Lower lobe of right lung (tissue), 2 donors: ENCODE measurements at places on chromosomes 5 and 9. TPM values are rescaled to one million over a fixed set of nuclear protein-coding genes. Genes with fewer than 3 reads are reported as not detected.

DNA sequence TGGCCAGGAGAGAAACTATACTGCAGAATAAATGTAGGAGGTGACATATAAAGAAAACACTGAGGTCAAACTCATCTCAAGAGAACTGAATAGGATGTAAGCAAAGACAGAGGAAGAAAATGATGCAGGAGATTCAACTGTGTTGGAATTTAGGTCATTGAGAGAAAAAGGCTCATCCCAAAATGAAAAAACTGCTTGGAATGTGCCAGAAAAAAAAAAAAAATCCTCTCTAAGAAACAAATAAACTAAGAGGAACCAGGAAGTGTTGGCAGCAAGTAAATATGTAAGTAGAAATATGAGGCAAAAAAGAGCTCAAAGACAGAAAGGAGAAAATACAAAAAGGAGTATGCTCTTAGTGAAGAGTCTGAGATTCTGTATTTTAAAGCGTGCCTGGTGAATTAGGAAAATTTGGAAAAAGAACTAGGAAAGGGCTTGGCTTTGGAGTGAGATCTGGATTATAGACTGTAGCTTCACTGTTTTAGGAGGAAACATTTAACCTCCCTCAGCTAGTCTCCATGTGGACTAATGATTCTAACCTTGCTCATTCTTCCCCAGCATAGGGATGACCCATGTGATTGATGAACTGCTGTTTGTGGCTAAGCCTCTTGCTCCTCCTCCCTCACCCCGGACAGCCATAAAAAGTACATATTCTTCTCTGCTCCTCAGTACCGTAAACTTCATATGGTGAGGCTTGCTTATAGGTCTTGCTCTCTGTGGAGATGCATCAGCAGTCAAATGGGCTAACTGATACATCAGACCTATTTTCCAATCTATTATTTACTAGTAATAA is 185.6 kb upstream of the POU5F2 start:
- H3K36me3 ChIP-seq, result no peaks in the 10 kb centered on the region
- H3K27me3 ChIP-seq, result no peaks in the 10 kb centered on the region
- no peak overlapping the region for H3K4me3 ChIP-seq
- H3K4me1 ChIP-seq, result no peaks in the 10 kb centered on the region
- DNase-seq, result no peak

DNA sequence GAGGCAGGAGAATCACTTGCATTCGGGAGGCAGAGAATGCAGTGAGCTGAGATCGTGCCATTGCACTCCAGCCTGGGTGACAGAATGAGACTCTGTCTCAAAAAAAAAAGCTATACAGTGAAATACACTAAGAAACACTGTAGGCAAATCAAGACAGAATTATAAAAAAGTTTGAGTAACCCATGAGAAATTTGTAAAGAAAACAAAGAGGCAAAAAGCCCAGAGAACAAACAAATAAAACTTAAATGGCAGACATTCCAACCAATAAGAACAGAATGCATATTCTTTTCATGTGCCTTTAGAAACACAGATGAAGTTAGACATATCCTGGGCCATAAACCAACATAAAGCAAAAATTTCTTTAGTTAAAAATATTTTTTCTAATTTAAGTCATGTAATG is 30.6 kb downstream of the ZNF169 start:
- no peak overlapping the region for H3K4me3 ChIP-seq
- H3K27me3 ChIP-seq, result no peaks in the 10 kb centered on the region
- no peak for DNase-seq
- peaks cover 33% of the 10 kb centered on the region for H3K36me3 ChIP-seq
- H3K27ac ChIP-seq, result no peak overlapping the region

DNA sequence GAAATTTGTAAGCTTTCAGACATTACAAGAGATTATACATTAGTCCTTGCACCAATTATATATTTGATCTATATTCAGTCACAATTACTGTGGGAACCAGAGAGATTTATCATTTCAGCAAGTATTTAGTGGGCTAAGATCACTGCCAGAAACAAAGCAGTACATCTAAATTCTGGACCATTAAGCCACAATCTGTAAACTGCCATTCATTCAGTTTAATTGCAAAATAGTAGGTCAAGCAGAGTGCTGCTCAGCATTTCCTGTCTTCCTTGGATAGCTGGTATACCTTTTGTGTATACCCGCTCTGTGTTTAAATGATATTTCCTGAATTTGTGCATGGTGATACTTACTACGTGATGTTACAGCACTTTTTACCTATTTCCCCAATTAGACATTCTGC is 42.6 kb downstream of the CDH10 start:
- H3K27me3 ChIP-seq, result no peaks in the 10 kb centered on the region
- no peak for DNase-seq
- no peaks in the 10 kb centered on the region for H3K36me3 ChIP-seq
- H3K4me1 ChIP-seq, result no peaks in the 10 kb centered on the region
- no peak overlapping the region for H3K27ac ChIP-seq

DNA sequence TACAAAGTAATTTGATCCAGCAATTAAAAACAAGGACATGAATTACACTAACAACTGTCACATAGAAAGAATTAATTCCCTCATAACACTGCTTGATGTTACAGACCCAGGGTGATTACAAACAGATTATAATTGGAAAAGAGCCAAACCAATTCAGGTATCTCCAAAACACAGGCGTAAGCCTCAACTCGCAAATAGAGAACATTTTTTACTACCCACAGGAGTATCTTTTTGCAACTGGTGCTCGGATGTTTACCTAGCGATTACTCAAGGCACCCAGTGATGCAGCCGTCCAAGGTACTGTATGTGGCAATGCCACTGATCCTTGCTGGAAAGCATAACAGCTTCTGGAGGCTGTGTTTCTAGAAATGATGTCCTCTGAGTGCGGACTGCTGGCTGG is 386.1 kb upstream of the KIF2A start:
- no peak overlapping the region for H3K27ac ChIP-seq
- no peak overlapping the region for H3K4me3 ChIP-seq

GRCh38 chr5:39140558-39141168 is 66.5 kb upstream of the RICTOR start:
- H3K27me3 ChIP-seq, result no peaks in the 10 kb centered on the region
- no peak overlapping the region for H3K27ac ChIP-seq
- no peak for DNase-seq
- H3K4me1 ChIP-seq, result no peaks in the 10 kb centered on the region
- H3K36me3 ChIP-seq, result peaks cover 5% of the 10 kb centered on the region
- no peak overlapping the region for H3K4me3 ChIP-seq

DNA sequence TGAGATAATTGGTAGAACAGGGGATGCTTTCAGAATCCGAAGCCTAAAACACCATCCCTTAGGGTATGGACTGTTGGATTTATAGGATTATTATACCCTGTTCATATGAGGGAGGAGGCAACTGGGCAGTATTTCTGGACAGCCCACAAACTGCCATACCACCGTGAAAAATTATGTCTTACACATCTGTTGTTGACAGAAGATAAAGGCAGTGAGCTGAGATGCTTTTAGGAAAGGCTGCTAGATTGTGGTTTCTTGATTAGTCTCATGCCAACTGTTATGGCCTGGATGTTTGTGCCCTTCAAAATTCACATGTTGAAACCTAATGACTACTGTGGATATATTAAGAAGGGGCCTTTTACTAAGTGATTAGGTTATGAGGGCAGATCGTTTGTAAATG is 83.7 kb upstream of the DHFR start:
- DNase-seq, result no peak
- no peak overlapping the region for H3K27ac ChIP-seq
- no peaks in the 10 kb centered on the region for H3K4me1 ChIP-seq
- peaks cover 18% of the 10 kb centered on the region for H3K36me3 ChIP-seq
- H3K27me3 ChIP-seq, result no peaks in the 10 kb centered on the region

DNA sequence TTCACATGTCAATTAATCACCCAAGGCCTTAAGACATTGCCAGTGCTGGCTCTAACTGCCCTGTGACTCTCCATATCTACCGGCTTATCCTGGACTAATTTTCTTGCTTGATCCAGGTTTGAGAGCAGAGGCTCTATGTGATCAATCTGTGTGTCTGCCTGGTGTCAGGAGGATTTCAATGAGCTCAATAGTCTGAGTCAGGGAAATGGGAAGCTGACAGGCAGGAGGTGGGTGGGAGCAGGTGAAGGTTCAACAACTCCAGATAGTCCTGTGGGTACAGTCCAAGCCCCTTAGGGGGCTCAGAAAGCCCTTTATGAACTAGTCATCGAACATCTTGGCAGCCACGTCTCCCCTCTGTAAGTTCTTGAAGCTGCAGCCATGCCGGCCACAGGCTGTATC is 72.2 kb downstream of the SHB start:
- H3K27me3 ChIP-seq, result no peaks in the 10 kb centered on the region
- no peak overlapping the region for H3K4me3 ChIP-seq
- H3K36me3 ChIP-seq, result no peaks in the 10 kb centered on the region
- no peak for DNase-seq

DNA sequence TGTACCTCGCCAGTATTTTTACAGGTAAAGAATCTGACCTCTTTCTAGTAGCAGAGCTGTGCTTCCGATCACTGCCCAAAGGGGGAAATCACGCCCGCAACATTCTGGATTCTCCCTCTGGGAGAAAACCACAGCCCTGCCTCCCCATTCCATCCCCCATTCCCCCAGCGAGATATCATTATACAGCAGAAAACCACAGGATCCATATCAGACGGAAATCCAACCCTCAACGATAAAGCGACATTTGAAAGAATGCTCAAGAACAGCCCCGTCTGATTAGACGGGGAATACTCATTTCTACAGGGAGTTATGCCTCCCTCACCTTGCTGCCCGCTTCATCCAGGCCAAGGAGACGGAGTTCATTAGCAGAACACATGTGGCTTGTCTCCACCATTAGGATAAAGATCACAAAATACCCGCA is 172.8 kb downstream of the COL23A1 start:
- H3K27ac ChIP-seq, result no peak overlapping the region
- peaks cover 3% of the 10 kb centered on the region for H3K4me1 ChIP-seq
- H3K4me3 ChIP-seq, result no peak overlapping the region
- H3K36me3 ChIP-seq, result no peaks in the 10 kb centered on the region
- no peak for DNase-seq

GRCh38 chr5:158641016-158641415 is 458.7 kb downstream of the EBF1 start:
- no peak for DNase-seq
- no peak overlapping the region for H3K27ac ChIP-seq
- no peaks in the 10 kb centered on the region for H3K27me3 ChIP-seq
- no peaks in the 10 kb centered on the region for H3K36me3 ChIP-seq
- H3K4me3 ChIP-seq, result no peak overlapping the region
- H3K4me1 ChIP-seq, result no peaks in the 10 kb centered on the region

DNA sequence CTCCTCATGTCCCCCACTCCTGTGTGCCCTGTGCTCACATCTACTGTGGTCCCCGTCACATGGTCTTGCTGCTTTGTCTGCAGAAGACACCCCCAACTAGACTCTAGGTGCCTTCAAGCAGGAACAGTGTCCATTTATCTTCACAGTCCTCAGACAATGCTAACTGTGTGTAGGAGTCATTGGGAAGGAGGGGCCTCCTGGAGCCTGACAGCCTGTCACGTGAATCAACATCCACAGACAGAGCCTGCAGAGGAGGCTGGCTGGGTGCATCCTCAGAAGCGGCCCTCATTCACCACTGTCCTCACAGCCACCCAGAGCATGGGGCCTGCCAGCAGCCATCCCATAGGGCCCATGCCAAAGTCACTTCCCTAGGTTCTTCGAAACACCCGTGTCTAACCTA is 98.7 kb downstream of the MED10 start:
- no peak overlapping the region for H3K27ac ChIP-seq
- H3K4me1 ChIP-seq, result no peaks in the 10 kb centered on the region
- H3K36me3 ChIP-seq, result no peaks in the 10 kb centered on the region
- no peaks in the 10 kb centered on the region for H3K27me3 ChIP-seq
- DNase-seq, result no peak

DNA sequence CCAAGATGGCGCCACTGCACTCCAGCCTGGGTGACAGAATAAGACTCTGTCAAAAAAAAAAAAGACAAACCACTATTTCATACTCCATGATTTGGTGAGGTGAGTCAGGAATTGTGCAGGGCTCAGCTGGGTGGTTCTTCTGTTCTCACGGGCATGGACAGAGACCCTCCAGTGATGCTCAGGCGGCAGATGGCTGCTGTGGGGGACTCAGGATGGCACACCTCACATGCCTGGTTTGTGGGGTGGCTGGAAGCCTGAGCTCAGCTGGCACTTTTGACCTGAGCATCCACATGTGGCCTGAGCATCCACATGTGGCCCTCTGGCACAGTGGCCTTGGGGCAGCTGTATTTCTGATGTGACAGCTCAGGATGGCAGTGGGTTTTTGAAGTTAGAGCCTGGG is 217.2 kb downstream of the IRX2 start:
- H3K4me3 ChIP-seq, result no peak overlapping the region
- no peaks in the 10 kb centered on the region for H3K4me1 ChIP-seq
- no peak overlapping the region for H3K27ac ChIP-seq
- no peaks in the 10 kb centered on the region for H3K36me3 ChIP-seq
- no peak for DNase-seq

DNA sequence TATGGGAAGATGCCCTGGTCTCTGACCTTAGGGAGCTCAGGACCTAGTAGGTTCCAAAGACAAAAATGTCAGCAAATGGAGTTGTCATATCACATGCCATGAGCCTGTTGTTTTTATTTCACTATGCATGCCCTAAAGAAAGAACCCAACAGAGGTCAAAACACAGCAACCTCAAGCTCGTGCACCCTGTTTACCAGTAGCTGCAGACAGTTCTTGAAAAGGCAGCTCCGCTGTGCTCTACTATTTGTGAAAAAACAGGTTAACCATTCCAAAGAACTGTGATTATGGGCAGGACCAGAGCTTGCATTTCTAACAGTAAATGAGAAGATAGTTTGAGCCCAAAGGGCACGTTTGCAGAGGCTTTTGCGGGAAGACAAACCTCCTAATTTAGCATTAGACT is 22.8 kb downstream of the ITK start:
- H3K27ac ChIP-seq, result no peak overlapping the region
- no peaks in the 10 kb centered on the region for H3K27me3 ChIP-seq
- no peak overlapping the region for H3K4me3 ChIP-seq
- no peaks in the 10 kb centered on the region for H3K4me1 ChIP-seq
- H3K36me3 ChIP-seq, result no peaks in the 10 kb centered on the region
- DNase-seq, result no peak

- no peaks in the 10 kb centered on the region for H3K4me1 ChIP-seq
- no peak for DNase-seq
- H3K4me3 ChIP-seq, result no peak overlapping the region
- no peaks in the 10 kb centered on the region for H3K36me3 ChIP-seq
These were observed 28.4 kb upstream of the NADK2 start for GRCh38 chr5:36270175-36270574.

GRCh38 chr5:98911280-98912040 is 17.3 kb downstream of the CHD1 start:
- H3K36me3 ChIP-seq, result no peaks in the 10 kb centered on the region
- peaks cover 23% of the 10 kb centered on the region for H3K4me1 ChIP-seq
- no peak for DNase-seq
- H3K4me3 ChIP-seq, result no peak overlapping the region

GRCh38 chr5:179414459-179415261 is 69.4 kb upstream of the ADAMTS2 start:
- no peaks in the 10 kb centered on the region for H3K36me3 ChIP-seq
- H3K27ac ChIP-seq, result no peak overlapping the region
- no peak for DNase-seq
- H3K27me3 ChIP-seq, result peaks cover 15% of the 10 kb centered on the region
- no peaks in the 10 kb centered on the region for H3K4me1 ChIP-seq

GRCh38 chr5:133373121-133373870 is 239.0 kb downstream of the FSTL4 start:
- H3K36me3 ChIP-seq, result no peaks in the 10 kb centered on the region
- H3K4me1 ChIP-seq, result no peaks in the 10 kb centered on the region
- H3K27me3 ChIP-seq, result no peaks in the 10 kb centered on the region
- H3K4me3 ChIP-seq, result no peak overlapping the region
- no peak overlapping the region for H3K27ac ChIP-seq

The CDH9 gene
- not detected for total RNA-seq

The WNK2 gene
- 7.7 TPM for total RNA-seq

The AK8 gene
- total RNA-seq, result 6.1 TPM

The TMEM171 gene
- total RNA-seq, result not detected
